ENCODE measurements at places on chromosomes 3 and 15.

GRCh38 chr3:156252656-156253055 lies 132.3 kb downstream of the KCNAB1 start:
- H3K36me3 ChIP-seq = no peaks in the 10 kb centered on the region
- H3K4me3 ChIP-seq = no peak overlapping the region
- no peaks in the 10 kb centered on the region for H3K4me1 ChIP-seq
- DNase-seq = no peak
- H3K27me3 ChIP-seq = no peaks in the 10 kb centered on the region

DNA sequence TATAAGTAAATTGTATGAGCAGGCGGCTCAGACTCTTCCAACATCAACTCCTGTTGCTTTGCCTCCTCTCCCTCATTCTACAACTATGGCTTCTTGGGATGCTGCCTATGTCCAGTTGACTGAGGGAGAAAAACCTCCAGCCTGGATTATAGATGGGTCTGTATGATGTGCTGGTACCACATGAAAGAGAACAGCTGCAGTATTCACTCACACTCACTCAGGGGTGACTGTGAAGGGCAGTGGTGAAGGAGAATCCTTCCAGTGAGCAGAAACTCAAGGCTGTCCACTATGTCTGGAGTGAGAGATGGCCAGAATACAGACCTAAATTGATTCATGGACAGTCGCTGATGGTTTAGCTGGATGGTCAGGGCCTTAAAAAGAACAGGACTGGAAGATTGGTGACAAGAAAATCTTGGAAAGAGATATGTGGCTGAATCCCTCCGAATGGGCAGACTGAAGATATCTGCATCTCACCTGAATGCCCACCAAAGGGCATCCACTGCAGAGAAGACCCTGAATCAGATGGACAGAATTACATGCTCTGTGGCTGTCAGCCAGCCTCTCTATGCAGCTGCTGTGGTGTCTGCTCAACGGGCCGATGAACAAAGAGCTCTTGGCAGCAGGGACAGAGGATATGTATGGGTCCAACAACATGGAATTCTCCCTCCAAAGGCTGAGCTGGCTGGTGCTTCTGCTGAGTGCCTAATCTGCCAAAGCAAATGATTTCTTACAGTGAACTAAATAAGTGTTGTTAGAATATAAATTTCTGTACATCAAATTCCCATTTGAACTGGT lies 1.9 kb upstream of the BCL2L10 start:
- no peaks in the 10 kb centered on the region for H3K27me3 ChIP-seq
- H3K27ac ChIP-seq = no peak overlapping the region
- no peaks in the 10 kb centered on the region for H3K36me3 ChIP-seq
- no peaks in the 10 kb centered on the region for H3K4me1 ChIP-seq

DNA sequence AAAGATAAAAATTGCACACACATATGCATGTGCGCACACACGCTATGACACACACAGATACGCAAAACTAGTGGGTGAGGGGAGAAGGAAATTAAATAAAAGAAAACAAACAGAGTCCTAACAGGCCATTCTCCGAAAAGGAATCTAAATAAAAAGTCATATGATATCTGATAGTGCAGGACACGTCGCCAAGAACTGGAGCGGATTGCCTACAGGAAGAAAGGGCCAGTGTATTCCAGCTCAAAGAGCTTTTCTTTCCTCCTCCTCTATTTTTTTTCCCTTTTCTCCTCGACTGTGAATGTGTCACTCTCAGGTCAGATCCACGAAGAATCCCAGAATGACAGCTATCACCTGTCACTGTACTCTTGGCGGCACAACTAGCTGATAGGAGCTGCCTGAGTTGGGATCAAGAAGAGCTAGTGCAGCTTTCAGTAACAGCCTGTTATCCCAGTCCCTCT lies 157.8 kb downstream of the TIGIT start:
- no peaks in the 10 kb centered on the region for H3K4me1 ChIP-seq
- H3K4me3 ChIP-seq = peak overlapping the region; percentile 5
- peak overlapping the region; percentile 84 for H3K27ac ChIP-seq
- H3K27me3 ChIP-seq = no peaks in the 10 kb centered on the region

DNA sequence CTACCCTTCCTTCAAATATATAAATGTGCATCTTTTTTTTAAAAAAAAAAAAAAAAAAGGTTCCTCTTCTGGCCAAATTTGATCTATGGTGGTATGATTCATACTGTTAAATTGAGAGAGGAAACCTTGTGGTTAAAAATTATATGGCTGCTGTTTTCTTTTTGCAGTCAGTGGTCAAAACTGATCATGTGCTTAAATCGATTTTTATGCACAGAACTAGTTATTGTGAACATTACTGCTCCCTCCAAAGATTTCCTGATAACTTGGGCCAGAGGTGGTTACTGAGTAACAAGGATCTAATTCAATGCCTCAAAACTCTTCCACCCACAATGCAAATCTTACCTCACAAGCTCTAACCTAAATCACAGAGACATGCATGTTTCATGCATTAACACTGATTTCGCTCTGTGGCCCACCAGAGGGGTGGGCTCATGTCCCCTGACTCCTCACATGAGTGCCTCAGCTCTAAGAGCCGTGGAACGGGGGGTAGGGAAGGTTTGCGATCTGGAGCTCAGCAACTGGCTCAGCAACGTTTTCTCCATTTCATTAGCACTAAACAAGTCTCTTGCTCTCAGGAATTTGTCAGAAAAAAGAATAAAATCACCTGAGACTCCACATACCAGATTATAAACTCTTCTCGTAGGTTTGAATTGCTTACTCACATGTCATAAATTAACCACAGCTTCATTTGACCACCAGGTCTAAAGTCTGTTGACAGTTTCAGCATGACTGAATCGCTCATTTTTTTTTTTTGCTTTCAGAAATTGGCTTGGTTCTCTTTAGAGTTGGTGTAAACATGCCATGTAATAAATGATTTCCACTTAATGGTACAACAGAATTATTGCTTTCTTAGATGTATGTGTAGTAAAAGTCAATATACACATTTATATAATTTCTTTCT lies 280.4 kb downstream of the CD47 start:
- DNase-seq = no peak
- no peak overlapping the region for H3K4me3 ChIP-seq
- no peaks in the 10 kb centered on the region for H3K27me3 ChIP-seq
- H3K27ac ChIP-seq = no peak overlapping the region
- no peaks in the 10 kb centered on the region for H3K36me3 ChIP-seq

DNA sequence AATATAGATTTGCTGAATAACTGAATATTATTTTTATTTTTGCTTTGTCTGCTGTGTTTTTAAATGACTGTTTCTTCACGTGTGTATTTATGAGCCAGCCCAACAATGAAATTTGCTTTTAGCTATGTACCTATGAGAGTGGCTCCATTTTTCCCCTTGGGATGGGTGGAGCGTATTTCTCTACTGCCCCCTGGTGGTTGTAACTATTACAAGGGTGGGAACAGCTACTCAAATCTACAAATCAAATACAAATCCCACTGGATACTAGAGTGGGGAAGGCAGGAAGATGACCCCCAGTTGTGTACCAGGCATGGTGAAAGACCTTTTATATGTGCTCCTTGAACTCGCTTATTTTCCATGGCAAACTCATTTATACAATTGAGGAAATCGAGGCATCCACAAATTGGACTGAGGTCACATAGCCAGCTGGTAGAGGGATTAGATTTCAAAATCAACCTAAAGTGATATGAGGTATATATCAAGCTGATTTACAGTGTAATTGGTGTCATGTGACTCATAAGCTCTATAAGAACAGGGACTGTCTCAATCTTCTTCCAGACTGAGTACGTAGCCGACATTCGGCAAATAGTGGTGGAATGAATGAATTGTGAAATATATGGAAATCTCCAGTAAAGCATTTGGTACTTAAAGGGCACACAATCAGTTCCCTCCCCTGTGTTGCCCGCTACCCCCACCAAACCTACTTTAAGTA lies 69.5 kb upstream of the VEPH1 start:
- H3K4me3 ChIP-seq = no peak overlapping the region
- no peaks in the 10 kb centered on the region for H3K36me3 ChIP-seq
- no peaks in the 10 kb centered on the region for H3K4me1 ChIP-seq

DNA sequence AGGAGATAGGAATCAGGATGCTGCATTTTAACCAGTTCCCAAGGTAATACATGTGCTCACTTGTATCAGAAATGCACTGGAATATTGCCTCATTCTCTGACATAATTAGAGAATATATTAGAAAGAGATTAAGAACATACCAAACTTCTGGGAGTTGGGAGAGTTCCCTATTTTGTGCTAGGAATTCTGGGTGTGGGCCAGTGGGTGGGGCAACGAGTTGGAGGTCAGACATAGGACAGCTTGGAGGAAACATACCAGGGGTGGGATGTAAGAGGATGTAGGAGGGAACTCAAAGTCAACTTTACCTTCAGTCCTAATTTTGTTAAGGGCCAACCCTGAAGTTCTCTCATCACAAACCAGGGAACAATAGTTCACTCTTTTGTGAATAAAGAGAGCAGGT lies 83.6 kb downstream of the SLC7A14 start:
- no peaks in the 10 kb centered on the region for H3K4me1 ChIP-seq
- H3K27ac ChIP-seq = no peak overlapping the region
- H3K27me3 ChIP-seq = no peaks in the 10 kb centered on the region
- H3K36me3 ChIP-seq = no peaks in the 10 kb centered on the region
- H3K4me3 ChIP-seq = no peak overlapping the region

Data from prostate gland (tissue), 2 donors.